ENCODE measurements at places on chromosomes 6 and 20. TPM values are rescaled to one million over a fixed set of nuclear protein-coding genes. Genes with fewer than 3 reads are reported as not detected.

BACH2 gene
- total RNA-seq, result 31.1 TPM

TLDC2 gene
- not detected for total RNA-seq

VGLL2 gene
- not detected for total RNA-seq

FNDC11 gene
- total RNA-seq, result 0.30 TPM

TMC2 gene
- not detected for total RNA-seq

HLA-E gene
- 767 TPM for total RNA-seq

BTN1A1 gene
- total RNA-seq, result not detected
